Heart right ventricle (tissue), 16 donors: ENCODE measurements at places on chromosomes 6 and 20. TPM values are rescaled to one million over a fixed set of nuclear protein-coding genes. Genes with fewer than 3 reads are reported as not detected.
A peak's percentile ranks its signal among the peaks of the same experiment; 100 is the strongest.

DNA sequence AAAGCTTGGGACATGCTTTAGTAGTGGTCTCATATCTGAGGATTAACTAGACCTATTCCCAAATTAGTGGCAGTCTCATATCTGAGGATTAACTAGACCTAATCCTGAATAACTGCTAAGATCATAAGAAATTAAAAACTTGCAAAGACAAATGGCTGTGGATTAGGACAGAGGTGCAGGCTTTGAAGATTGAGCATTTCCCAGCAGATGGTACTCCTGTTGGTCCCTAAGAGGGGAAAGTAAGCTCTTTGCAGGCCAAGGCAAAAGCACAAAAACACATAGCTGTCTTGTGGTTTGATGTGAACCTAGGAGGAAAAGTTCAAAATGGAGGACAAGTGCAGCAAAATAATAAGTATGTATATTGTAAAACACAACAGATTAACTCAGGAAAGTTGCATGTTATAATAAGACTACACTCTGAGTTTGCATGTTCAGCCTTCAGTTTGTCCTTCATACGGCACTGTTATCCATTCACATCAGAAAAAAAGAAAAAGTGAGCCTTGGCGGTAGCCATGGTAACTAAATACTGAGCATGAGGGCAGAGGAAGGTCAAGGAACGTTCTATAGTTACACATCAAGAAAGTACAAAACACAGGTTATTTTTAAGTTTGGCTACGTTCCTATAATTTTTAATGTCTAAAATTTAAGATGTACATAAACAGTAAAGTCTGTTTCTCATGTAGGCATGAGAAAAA, 62.8 kb downstream of the FILIP1 start:
- no peaks in the 10 kb centered on the region for H3K36me3 ChIP-seq
- H3K4me3 ChIP-seq, result no peak overlapping the region
- H3K27me3 ChIP-seq, result no peaks in the 10 kb centered on the region
- no peak for DNase-seq
- peaks cover 57% of the 10 kb centered on the region for H3K4me1 ChIP-seq

Gene SLC17A4
- not detected for total RNA-seq

Gene PRL
- not detected for total RNA-seq

DNA sequence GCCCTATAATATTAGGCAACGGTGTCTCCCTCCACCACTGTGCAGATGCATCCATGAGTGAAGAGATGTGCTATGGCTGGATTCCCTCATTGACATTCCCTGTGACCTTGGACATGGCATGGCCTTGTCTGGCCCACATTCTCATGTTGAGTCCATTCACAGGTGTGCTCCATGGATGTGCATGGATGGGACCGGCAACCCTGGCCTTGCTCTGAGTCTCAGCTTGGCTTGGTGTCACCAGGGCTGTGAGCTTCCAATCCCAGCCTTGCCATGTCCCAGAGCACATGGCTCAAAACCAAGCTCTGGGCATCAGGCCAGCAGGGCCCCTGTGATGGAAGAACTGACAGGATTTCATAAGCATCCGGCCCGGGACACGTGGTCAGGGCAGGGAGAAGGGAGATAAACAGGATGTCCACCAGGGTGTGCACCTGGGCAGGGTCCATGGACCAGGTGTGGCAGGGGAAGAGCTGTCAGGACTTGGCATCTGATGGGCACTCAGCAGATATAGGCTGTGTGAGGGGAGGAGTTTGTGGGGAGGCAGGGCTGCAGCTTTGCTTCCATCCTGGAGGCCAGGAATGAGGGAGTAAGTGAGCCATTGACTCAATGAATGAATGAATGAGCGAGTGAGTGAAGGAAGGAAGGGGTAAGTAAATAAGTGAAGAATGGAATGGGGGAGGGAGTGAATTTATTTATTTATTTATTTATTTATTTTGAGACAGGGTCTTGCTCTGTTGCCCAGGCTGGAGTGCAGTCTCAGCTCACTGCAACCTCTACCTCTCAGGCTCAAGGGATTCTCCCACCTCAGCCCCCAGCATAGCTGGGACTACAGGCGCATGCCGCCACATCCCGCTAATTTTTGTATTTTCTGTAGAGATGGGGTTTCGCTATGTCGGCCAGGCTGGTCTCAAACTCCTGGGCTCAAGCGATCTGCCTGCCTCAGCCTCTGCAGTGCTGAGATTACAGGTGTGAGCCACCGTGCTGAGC, 15.7 kb downstream of the NRSN2 start:
- no peaks in the 10 kb centered on the region for H3K27me3 ChIP-seq
- H3K36me3 ChIP-seq, result no peaks in the 10 kb centered on the region
- H3K4me1 ChIP-seq, result peaks cover 10% of the 10 kb centered on the region
- no peak overlapping the region for H3K4me3 ChIP-seq

GRCh38 chr6:52261229-52261628, 16.9 kb upstream of the IL17F start:
- H3K4me1 ChIP-seq, result no peaks in the 10 kb centered on the region
- H3K27ac ChIP-seq, result no peak overlapping the region
- H3K36me3 ChIP-seq, result peaks cover 50% of the 10 kb centered on the region
- no peak for DNase-seq
- peaks cover 5% of the 10 kb centered on the region for H3K27me3 ChIP-seq

Gene EDN3
- not detected for total RNA-seq

DNA sequence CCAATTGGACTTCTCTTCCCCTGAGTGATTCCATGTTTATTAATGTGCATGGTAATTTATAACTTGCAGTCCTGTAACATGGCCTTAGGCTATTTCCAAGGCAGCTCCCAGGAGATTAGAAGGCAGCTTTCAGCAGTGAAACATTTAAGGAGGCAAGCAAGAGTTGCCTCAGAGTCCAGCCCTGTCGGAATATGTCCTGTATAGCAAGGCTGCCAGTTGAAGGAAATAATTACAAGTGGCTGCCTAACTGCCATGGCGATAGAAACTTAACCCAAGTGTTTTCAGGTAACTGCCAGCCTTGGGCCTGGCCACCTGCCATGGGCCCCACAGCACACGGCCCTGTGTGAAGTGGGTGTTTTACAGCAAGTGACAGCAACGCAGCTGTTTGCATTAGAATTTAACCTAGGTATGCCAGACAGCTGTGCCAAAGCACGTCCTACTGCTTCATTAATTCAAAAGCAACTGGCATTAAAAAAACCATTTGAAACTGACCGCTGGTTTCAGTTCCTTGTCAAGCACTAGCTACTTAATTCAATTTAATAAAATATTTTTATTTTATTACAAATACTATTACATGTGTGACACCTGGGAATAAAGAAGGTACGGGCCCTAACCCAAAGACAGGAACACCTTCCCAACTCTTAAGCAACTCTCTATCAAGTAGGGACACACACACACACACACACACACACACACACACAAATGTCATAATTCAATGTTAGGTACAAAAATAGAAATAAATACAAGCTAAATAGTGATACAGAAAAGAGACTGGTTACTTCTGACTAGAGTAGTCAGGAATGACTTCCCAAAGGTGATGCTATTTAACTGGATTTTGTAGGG, 151.8 kb upstream of the HEY2 start:
- peak overlapping the region; percentile 80 for H3K27ac ChIP-seq
- no peaks in the 10 kb centered on the region for H3K36me3 ChIP-seq
- H3K4me1 ChIP-seq, result peaks cover 4% of the 10 kb centered on the region

Gene WFDC12
- not detected for total RNA-seq
